ENCODE measurements at places on chromosomes 3 and 15.

- DNase-seq: no peak
These were observed 32.8 kb upstream of the PRR20G start for GRCh38 chr3:127320529-127321121.

- no peak for DNase-seq
These were observed 51.0 kb downstream of the RASA2 start for GRCh38 chr3:141537856-141538255.

GRCh38 chr15:40877694-40878093 lies 3.7 kb upstream of the RHOV start:
- DNase-seq: no peak

DNA sequence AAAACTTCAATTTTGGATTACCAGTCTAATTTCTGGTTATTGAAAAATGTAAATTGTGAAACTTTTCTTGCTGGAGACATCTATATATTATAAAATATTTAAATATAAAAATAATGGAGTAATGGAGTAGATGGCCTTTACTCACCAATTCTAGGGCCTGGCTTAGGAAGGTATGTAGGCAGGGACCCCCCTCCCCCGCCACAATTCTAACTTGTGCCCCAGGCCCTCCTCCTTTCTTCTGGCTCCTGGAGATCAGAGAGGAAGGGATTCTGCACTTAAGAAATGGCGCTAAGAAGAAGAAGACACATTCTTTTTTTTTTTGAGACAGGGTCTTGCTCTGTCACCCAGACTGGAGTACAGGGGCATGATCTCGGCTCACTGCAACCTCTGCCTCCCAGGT lies 49.5 kb downstream of the CGNL1 start:
- DNase-seq: no peak

DNA sequence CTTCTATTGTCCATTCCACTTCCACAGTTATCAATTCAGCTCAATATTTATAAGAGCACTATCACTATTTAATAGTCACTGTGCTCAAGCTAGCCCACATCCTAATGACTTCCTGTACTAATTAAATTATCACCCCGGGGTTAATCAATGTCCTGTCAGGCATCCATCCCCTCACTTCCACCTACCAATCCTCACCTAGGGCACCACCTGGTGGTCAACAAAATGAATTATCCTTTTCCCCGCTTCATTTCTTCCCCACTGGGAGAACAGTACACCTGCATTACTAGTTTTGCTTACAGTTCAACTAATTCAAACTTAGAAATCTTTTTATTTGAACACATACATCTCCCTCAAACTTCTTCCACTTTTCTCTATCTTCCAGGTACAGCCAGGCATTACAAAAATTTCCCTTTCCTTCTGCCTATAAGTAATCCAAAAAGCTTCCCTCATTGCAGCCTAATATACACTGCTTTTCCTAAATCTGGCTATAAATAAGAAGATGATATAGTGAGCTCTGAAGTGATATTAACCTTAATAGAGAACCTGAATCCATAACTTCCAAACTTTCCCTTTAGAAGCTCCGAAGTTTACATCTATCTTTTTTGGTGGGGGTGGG lies 68.5 kb downstream of the TMCC1 start:
- DNase-seq: peak; percentile 26

DNA sequence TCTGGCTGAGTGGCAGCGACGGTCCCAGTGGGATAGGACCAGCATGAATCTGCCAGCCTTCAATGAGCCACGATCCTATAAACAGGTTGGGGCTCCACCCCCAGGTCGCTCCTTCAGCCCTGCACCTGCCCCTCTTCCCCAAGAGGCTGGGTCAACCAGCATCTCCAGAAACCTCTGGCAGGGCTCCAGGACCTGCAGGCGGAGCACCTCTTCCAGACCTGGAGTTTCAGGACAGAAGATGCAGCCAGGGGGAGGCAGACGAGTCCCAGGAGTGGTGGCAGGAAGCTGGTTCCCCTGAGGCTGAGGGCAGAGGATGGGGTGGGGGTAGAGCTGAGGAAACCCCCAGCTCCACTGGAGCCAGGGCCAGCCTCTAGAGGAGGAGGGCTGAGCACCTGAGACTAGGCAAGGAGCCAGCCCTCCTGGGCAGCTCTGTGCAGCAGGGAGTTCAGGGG lies at the start of gene PLA2G4D:
TSS of gene PLA2G4D (minus strand) at position 51 of the 452 bp plus-strand sequence. CDS start 103 bp downstream, outside the sequence.
- DNase-seq: no peak

GRCh38 chr15:77554306-77555080 lies 78.2 kb downstream of the LINGO1 start:
- DNase-seq: no peak

GRCh38 chr15:78360958-78361718 lies 21.0 kb downstream of the CRABP1 start:
- no peak for DNase-seq

- DNase-seq: no peak
These were observed 322.9 kb upstream of the CTDSPL start for GRCh38 chr3:37538747-37539146.
